Caco-2 (cell line): ENCODE measurements at places on chromosomes 2 and 18. TPM values are rescaled to one million over a fixed set of nuclear protein-coding genes. Genes with fewer than 3 reads are reported as not detected.

Gene GPR75
- 3.9 and 4.2 TPM in 2 replicates for total RNA-seq

Gene CFAP65
- 0.34 and 0.77 TPM in 2 replicates for total RNA-seq

GRCh38 chr18:43393174-43393573, 115.9 kb upstream of the SYT4 start:
- no peaks in the 10 kb centered on the region for H3K27me3 ChIP-seq
- H3K36me3 ChIP-seq = no peaks in the 10 kb centered on the region
- no peak overlapping the region for H3K4me3 ChIP-seq
- H3K27ac ChIP-seq = no peak overlapping the region
- no peak for DNase-seq

GRCh38 chr2:120323214-120323613, 22.7 kb upstream of the INHBB start:
- H3K4me3 ChIP-seq = no peak overlapping the region
- H3K27me3 ChIP-seq = no peaks in the 10 kb centered on the region
- DNase-seq = no peak
- H3K4me1 ChIP-seq = no peaks in the 10 kb centered on the region

DNA sequence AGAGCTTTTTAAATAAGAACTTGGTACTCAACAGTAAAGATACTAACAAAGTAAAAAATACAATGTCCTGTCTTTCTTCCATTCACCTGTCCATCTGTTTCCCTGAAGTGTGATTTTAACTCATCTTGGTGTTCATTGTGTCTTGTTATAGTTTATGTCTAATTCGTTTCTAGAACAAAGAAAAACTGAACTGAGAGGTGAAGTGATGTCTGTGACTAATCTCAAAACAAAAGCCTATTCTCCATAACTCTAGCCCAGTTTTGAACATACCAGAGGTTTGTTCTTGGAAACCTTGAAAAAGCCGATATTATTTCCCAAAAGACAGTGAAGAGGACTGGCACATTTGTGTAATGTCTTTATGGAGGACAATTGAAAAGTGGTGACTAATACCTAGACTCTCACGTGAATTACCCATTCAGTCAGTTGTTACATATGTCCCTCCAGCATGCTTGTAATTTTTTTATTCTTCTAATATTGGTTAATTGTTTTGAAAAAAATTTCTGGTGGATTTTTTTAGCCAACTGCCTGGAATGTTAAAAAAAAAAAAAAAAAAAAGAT, 725.8 kb downstream of the SATB2 start:
- no peak overlapping the region for H3K4me3 ChIP-seq
- DNase-seq = no peak
- H3K4me1 ChIP-seq = no peaks in the 10 kb centered on the region
- H3K27me3 ChIP-seq = no peaks in the 10 kb centered on the region
- no peaks in the 10 kb centered on the region for H3K36me3 ChIP-seq
